ENCODE measurements at places on chromosomes 6 and 20.

DNA sequence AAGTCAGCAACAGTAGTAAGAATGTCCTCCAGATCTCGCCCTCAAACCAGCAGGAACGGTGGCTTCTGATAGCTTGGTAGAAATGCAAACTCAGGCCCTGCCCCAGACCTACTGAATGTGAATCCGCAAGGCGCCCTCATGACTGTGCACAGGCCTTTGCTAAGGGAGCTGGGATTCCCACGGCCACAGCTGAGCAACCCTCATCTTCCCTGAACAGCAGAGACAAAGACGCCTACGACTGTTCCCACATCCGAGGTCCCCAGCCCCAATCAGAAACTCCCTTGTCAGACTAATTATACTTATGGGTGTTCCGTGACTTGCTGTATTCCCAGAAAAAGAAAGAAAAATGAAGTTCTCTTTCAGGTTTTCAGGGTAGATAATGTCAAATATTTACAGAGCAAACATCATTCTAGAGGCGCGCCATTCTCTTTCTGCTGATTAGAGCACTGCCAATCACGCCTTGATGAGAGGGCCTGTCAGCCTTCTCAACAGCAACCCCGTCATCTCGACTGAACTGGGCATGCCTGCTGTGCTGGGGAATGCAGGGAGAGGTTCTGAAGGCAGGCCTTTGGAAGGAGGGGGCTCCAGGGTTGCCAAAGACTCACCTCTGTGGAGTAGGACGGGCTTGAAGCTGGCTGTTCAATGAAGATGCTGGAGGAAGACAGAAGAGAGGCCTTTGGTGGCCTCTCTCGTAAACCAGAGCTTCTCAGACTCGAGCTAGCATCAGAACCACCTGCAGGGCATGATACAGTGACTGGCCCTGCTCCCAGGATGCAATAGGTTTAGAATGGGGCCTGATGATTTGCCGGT is 79.9 kb downstream of the ZNF217 start:
- no peak for DNase-seq
- no peaks in the 10 kb centered on the region for H3K27me3 ChIP-seq
- no peak overlapping the region for H3K4me3 ChIP-seq
- H3K27ac ChIP-seq: no peak overlapping the region
- no peaks in the 10 kb centered on the region for H3K4me1 ChIP-seq

GRCh38 chr20:13017235-13017634 is 8.5 kb downstream of the SPTLC3 start:
- H3K4me3 ChIP-seq: no peak overlapping the region
- H3K27ac ChIP-seq: no peak overlapping the region
- H3K36me3 ChIP-seq: no peaks in the 10 kb centered on the region
- no peaks in the 10 kb centered on the region for H3K4me1 ChIP-seq

GRCh38 chr20:52270696-52271095 is 79.1 kb upstream of the ZFP64 start:
- no peaks in the 10 kb centered on the region for H3K27me3 ChIP-seq
- no peak for DNase-seq
- H3K4me1 ChIP-seq: no peaks in the 10 kb centered on the region
- H3K4me3 ChIP-seq: no peak overlapping the region
- H3K27ac ChIP-seq: no peak overlapping the region

DNA sequence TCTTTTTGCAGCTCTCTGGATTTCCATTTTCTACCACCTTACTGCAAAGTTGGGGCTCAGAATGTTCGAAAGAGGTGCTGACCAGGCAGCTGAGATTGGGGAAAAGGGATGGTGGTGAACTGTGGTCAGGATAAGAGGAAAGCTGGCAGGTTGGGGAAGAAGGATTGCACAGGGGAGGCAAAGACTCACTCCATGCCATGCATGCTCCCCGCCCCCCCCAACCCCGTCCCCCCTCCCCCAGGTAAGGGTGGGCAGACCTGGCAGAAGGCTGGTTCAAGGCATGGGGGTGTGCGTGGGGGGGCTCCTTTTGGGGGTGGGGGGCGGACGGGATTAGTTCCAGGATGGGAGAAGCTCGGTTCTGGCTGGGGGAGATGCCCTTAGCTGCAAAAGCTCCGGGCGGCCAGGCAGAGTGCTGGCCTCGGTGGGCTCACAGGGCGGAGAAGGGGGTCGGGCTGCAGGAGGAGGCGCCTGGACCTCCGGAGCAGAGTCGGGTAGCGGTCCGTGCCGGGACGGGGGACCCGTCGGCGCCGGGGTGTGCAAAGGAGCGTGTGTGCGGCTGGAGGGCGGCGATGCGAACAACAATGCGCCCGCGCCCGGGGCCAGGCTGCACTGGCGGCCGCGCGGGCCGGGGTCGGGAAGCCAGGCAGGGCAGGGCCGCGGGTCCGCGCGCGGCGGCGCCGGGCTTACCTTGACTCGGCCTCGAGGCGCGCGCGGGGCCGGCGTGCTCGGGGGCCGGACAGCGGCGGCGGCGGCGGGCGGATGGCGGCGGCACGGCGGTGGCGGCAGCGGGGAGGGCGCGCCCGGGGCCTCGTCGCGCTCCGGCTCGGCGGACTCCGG is 880 bp downstream of the ADNP start:
- H3K4me1 ChIP-seq: peaks cover 48% of the 10 kb centered on the region
- H3K27ac ChIP-seq: peak overlapping the region; percentile 95
- H3K36me3 ChIP-seq: peaks cover 70% of the 10 kb centered on the region
- H3K4me3 ChIP-seq: peak overlapping the region; percentile 90
- H3K27me3 ChIP-seq: no peaks in the 10 kb centered on the region

GRCh38 chr20:41714030-41714429 is 95.9 kb upstream of the CHD6 start:
- no peaks in the 10 kb centered on the region for H3K36me3 ChIP-seq
- peaks cover 2% of the 10 kb centered on the region for H3K27me3 ChIP-seq
- H3K4me1 ChIP-seq: no peaks in the 10 kb centered on the region
- H3K4me3 ChIP-seq: no peak overlapping the region
- no peak for DNase-seq

GRCh38 chr20:688809-689212 is 13.2 kb upstream of the SCRT2 start:
- peaks cover 4% of the 10 kb centered on the region for H3K27me3 ChIP-seq
- no peak overlapping the region for H3K4me3 ChIP-seq
- H3K36me3 ChIP-seq: no peaks in the 10 kb centered on the region
- H3K27ac ChIP-seq: no peak overlapping the region
- DNase-seq: no peak

GRCh38 chr20:41052742-41053419 is 24.3 kb downstream of the TOP1 start:
- DNase-seq: no peak
- H3K4me3 ChIP-seq: no peak overlapping the region
- no peak overlapping the region for H3K27ac ChIP-seq

GRCh38 chr20:9930142-9930541 is 91.3 kb upstream of the PAK5 start:
- no peak overlapping the region for H3K4me3 ChIP-seq
- DNase-seq: no peak
- H3K27me3 ChIP-seq: no peaks in the 10 kb centered on the region
- no peaks in the 10 kb centered on the region for H3K36me3 ChIP-seq
- no peak overlapping the region for H3K27ac ChIP-seq

GRCh38 chr6:38782616-38783015 is 67.5 kb downstream of the DNAH8 start:
- H3K27ac ChIP-seq: no peak overlapping the region
- no peak overlapping the region for H3K4me3 ChIP-seq
- no peaks in the 10 kb centered on the region for H3K4me1 ChIP-seq
- no peaks in the 10 kb centered on the region for H3K36me3 ChIP-seq

DNA sequence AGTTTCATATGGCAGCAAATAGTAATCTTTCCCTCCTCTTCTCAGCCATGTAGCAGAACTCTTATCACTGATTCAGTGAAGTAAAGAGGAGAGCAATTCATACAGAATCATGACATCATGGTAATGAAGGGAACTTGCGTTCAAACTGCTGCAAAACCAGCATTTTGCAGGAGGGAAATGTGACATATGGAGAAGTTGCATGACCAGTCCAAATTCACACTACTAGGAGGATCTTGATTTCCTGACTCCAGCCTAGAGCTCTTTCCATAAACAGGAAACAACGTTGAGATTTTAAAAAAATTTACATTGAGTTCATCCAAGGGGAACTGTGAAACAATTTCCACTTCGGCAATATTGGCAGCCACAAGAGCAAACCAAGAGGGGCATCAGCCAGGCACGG is 63.8 kb downstream of the MBOAT1 start:
- no peak overlapping the region for H3K27ac ChIP-seq
- no peak overlapping the region for H3K4me3 ChIP-seq
- peaks cover 26% of the 10 kb centered on the region for H3K36me3 ChIP-seq
- no peaks in the 10 kb centered on the region for H3K27me3 ChIP-seq
- no peak for DNase-seq

DNA sequence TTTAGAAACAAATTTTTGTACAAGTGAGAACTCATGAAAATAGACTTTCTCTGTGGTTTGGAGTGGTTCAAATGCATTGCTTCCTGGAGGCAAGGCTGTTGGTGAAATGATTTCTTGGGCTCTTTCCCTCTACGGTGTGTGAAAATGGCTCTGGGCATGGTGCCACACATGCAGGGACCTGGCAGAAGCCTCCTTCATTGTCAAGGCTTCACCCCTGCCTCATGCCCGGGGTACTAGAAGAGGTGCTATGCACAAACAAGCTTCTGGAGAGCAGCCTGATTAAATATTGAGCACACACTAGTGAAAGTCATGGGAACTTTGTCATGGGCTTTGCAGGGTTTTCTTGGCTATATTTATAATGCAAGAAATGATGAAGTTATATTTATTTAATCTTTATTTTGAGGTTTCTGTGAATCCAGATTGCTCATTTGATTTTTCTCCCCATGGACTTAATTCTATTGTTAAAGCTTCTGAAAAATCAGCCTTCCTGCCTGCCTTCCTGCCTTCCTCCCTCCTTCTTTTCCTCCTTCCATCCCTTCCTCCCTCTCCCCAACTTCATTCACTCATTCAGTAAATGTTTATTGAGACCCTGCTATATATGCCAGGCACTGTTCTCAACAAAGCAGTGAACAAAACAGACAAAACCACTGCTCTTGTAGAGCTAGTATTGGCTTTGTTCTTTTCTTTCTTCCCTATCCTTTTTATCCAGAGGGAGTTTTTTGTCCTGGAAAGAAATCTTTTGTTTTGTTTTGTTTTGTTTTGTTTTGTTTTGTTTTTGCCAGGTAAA is 21.0 kb downstream of the C6orf89 start:
- DNase-seq: no peak
- H3K4me1 ChIP-seq: peaks cover 29% of the 10 kb centered on the region
- H3K36me3 ChIP-seq: peaks cover 66% of the 10 kb centered on the region
- H3K27me3 ChIP-seq: no peaks in the 10 kb centered on the region
- no peak overlapping the region for H3K4me3 ChIP-seq

DNA sequence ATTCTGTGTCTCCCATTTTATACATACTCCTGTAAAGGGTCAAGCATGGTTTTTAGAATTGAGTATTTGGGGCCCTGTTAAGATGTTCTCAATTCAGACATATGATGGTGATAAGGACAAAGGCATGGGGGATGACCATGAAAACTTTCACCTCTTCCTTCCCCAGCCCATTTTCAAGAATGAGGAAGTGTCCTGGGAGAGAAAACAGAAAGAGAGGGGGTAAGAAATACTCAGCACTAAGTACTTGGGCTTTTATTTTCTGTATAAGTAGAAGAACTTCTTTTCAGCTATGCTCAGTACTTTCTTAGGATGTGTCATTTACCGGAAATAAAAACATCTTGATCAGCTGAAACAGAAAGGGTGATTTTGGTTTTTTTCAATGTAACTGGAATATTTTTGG is 10.9 kb upstream of the MBOAT1 start:
- H3K27me3 ChIP-seq: peaks cover 7% of the 10 kb centered on the region
- H3K4me3 ChIP-seq: no peak overlapping the region
- H3K27ac ChIP-seq: no peak overlapping the region
- H3K36me3 ChIP-seq: no peaks in the 10 kb centered on the region
- DNase-seq: no peak
- no peaks in the 10 kb centered on the region for H3K4me1 ChIP-seq
